ENCODE measurements at places on chromosomes 12 and 14.

DNA sequence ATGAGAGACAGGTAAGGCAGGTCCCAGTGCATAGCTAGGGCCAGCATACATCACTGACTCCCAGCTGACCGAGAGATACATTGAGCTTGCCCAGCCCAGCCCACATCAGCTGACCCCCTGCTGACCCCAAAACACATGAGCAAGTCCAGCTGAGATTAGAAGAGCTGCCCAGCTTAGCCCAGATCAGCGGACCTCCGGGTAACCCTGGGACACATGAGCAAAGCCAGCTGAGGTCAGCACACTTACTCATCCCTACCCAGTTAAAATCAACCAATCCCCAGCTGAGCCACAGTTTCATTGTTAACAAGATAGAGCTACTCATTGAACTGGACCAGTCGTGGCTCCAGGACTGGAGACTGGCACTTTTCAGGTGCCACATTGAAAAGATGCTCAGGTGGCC, 21.8 kb upstream of the FBXO34 start:
- DNase-seq = no peak

- peak; percentile 47 for DNase-seq
Measured at GRCh38 chr12:95700316-95700785, 90.2 kb downstream of the NTN4 start.

DNA sequence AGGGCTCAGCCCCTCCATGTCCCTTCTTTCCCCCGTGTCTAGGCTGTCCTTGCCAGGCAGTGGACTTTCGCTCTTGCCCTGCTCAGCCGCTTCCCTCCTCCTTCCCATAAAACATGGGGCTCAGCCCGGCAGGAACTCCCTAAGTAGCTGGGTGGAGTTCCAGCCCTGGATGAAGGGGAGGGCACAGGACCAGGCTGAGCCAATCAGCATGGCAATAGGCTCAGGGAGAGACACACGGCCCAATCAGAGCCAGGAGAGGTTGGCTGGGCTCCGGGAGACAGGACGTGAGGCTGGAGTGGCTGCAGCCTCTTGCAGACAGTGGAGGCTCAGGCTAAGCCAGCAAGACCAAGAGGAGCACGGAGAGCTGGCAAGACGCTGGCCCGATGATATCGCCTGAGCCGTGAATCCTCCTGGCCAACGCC, 54.3 kb downstream of the GALNT9 start:
- peak; percentile 40 for DNase-seq

GRCh38 chr12:49664591-49665239, 41.4 kb downstream of the PRPF40B start:
- DNase-seq = no peak
